ENCODE measurements at places on chromosomes 5 and 9.

- no peak for DNase-seq
These were observed 364.4 kb upstream of the CDH9 start for GRCh38 chr5:27402828-27403227.

DNA sequence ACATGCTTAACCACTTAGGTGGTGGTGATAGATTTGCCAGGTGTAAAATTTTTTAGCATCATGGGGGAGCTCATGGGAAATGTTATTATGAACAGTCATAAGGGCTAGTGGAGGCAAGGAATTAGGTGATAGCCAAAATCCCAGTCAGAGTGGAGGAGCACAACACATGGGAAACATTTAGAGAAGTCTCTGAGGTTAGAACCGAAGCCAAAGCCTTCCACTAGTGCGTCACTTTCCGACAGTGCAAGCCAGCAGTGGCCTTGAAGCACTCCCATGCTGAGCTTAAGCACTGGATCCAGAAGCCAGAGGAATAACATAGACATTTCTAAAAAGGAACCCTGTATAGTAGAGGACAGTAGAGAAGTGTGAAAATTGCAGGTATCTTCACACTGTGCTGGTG, 101.5 kb upstream of the SNX2 start:
- DNase-seq, result no peak

DNA sequence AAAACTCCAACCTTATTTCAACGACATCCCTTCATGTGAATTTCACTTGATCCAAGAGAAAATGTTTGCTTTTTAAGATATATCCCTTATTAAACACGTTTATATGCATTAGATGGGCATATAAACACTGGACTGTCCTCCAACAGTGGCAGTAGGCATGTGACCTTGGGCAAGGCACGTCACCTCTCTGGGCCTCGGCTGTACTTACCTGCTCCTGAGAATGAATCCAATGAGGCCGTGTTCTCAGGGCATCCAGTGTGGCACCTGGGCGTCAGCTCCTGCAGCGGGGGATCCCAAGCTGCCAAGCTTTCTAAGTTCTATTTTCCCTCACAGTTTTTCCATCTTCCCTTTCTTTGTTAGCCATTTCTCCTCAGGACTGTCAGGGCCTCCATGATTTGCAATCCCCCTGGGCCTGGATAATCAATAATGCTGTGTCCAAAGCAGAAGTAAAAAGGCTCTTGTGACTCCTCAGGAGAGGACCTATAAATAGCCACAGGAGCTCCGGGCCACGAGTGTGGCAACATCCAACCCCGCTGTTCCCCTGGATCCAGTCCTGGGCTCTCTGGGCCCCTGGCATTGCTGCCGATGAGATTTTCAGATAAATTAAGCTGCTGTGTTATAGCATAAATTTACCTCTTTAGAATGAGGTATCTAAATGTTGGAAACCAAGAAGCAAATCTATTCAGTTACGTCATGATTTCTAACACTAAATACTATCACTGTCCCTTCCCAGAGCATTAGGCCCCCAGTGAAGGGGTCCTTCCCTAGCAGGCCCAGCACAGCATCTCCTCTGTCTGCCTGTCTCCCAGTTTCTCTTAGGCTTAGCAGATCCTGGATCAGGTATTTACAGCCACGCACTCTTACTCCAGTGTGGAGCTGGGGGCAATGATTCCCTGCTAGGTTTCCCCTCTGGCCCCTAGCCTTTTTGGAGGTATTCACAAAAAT, 76.8 kb downstream of the PTPN3 start:
- DNase-seq, result no peak

DNA sequence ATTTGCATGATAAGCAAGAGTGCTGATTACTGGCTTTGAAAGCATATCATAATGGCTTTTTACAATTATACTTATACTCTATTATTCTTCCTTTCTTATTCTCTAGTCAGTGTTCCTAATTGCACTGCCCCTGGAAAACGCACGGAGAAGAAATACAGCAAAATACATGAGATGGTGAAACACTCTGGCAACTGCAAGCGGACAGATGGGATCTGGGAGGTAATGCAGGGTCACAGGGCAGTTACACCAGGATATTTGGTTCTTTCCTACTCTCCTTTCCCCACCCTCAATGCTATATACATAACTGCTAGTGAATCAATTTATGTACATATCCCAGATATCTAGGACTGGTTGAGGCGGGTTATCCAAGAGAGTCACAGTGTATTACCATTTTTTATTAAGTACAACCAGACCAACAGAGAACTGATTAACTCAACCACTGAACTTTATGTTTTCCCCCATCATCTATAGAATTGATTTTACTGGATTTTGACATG, 423.7 kb downstream of the ZSWIM6 start:
- no peak for DNase-seq

DNA sequence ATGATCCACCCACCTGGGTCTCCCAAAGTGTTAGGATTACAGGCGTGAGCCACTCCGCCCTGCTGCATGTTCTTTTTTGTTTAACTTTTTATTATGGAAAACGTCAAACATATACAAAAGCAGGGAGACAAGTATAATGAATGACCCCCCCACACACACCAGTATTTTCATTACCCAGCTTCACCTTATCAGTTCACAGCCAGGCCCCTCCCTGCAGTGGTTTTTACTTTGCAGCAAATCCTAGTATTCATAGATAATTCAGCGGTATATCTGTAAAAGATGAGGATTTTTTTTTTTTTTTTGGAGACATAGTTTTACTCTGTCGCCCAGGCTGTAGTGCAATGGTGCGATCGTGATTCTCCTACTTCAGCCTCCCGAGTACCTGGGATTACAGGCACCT, 2.3 kb downstream of the POMT1 start:
- DNase-seq, result no peak

GRCh38 chr9:31582561-31582960, 801.9 kb upstream of the ACO1 start:
- DNase-seq, result no peak

GRCh38 chr5:17785774-17786173, 151.5 kb downstream of the TAF11L14 start:
- DNase-seq, result no peak

DNA sequence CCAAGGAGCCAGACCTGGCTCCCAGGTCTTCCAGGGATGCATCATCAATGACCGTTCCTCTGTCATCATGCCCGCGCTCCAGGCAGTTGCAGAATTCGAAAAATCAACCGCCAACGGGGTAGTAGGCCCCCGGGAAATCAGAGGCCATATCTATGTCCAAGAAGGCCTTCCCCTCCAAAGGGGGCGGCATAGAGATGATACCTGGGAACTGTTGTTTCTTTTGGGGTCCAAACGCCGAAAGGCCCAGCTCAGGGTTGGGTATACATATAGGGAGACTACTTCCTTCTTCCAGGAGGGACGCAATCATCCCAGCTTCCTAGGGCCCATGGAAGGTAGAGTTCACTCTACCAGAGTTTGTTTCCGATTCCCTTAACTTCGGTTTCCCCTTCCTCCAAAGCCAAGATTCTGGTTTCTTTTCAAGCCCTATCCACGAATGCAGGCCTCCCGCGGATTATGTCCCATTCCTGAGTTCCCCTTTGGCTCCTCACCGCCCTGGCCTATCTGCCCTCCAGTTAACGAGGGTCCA, 754 bp downstream of the DCAF12 start:
- no peak for DNase-seq

All from activated gamma-delta T cell treated with Interleukin-2 at 50 U/mL for 16 hours (primary cell).